ENCODE measurements at places on chromosomes 12 and 14.

DNA sequence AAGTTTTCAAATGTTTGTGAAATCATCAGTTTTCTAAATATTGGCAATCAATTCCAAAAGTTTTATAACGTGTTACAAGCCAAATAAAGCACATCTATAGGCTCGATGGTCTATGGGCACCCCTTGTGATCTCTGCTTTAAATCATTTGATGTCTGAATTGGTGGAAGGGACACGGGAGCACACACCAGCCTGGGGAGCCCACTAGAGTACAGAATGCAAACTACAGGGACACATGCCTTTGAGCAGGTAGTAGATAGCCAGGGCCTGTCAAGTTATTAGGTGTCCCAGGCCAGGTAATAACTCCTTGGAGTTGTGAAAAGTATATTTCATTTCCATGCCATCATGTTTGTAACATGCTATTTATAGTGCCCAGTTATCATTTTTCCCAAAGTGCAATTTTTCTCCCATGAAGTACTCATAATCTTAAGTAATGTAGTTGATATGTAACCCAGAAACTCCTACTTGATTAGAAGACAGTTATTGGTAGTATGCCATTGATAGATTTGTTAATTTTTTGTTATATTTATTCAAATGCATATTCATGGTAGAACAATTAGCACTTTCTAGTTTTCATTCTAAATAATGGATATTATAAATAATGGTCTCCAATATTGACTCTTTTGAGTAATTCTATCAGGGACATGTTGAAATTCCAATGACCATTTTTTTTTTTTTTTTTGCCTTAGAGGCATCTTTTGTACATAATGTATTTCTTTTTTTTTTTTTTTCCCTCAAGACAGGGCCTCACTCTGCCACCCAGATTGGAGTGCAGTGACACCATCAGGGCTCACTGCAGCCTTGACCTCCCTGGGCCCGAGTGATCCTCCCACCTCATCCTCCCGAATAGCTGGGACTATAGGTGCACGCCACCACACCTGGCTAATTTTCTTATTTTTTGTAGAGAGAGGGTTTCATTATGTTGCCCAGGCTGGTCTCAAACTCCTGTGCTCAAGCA is 96.9 kb upstream of the FGD4 start:
- DNase-seq: peak; percentile 29

DNA sequence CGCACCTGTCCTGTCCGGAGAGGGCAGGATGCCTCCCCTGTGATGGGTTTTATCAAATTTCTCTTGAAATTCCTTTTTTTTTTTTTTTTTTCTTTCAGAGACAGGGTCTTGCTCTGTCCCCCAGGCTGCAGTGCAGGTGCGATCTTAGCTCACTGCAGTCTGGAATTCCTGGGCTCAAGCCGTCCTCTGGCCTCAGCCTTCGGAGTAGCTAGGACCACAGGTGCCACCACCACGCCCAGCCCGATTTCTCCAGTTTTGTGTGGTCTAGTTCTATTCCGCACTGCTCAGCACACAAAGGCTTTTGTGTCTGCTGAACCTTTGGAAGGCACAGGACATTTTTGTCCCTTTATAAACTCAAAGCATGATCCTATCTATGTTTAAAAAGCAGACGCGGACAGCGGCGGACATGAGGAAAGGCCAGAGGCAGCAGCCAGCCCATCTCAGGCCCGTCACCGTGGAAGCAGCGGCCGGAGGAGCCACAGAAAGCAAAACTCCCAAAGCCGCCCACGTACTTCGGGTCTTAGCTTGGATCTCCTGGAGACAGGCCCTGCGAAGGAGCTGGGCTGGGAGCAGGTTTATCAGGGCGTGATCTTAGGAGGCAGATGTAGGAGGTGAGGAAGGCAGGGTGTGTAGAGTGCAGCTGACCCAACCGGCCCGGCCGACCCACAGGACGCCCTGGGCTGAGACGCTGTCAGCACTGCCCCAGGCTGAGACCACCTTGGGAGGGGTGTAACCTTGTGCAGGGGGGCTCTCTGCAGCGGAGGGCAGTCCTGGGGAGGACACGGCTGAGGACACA is 30.9 kb upstream of the FBRSL1 start:
- DNase-seq: no peak

GRCh38 chr14:85660243-85660922 is 130.4 kb downstream of the FLRT2 start:
- no peak for DNase-seq

DNA sequence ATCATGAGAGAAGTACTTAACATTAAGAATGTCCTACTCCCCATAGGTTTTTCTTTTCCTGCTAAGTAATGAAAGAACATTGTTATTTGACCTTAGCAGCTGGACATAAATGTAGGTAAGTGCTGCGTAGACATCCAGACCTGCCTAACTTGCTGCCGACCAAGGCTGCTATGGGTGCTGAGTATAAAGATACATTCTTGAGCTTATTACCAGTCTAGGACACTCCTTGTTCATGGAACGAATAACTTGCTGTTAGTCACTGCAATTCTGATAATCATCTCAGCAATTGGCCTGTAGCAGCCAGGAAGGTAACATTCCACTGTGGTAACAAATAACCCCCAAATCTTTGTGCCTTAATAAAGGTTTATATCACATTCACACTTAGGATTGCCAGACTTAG is 478.1 kb downstream of the VRK1 start:
- no peak for DNase-seq

- no peak for DNase-seq
These were observed 203.3 kb upstream of the KRR1 start for GRCh38 chr12:75714462-75715322.

GRCh38 chr12:115078990-115079389 is 395.0 kb upstream of the TBX3 start:
- no peak for DNase-seq

- DNase-seq: no peak
These were observed 6.0 kb downstream of the PRMT8 start for GRCh38 chr12:3496957-3497356.

DNA sequence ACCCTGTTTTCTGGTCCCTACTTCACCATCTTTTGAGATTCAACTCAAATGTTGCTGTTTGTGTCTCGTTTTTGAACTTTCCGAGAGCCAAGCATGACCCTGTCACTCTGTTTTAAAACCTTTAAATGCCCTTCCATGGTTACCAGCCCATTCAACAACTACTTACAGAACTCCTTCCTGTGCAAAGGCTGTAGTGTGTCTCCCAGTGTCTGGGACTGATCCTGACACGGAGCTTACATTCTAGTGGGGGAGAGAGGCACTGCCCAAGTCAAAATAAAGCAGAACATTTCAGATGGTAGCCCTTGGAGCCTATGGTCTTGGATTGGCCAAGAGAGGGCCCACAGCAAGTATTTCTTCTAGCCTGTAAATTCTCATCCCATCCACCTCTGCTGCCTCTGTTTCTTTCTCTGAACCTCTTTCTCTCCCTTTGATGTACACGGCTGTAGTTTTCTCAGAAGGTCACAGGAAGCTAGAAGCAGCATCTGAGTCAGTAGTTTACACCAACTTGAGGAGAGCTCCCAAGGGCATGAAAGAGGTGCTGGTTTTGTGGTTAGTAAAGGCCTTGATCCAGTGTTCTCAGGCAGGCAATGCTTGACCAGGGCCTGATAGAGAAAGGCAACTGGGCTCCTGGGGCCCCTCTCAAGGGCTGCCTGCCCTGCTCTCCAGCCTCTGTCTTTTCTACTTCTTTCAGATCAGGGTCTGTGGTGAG is 42.3 kb upstream of the SLC24A4 start:
- DNase-seq: no peak

DNA sequence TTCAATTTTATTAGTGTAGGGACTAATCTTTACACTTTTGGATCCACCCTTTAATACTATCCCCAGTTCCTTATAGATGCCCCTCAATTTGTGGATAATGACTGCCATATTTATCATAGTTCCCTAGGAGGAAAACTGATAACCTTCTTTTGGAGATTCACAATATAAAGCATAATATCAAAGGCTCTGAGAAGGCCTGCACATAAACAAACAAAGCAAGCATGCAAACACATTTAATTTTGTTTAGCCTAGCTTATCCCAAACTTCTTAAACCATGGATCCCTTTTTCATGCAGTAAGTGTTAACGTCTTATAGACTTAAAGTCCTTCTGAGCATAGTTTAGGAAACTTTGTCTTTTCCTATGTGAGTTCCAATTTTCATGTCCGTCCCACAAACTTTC is 290.4 kb upstream of the TBX3 start:
- DNase-seq: no peak

- DNase-seq: no peak
These were observed 55.8 kb upstream of the METAP2 start for GRCh38 chr12:95418142-95418541.

GRCh38 chr14:23285530-23286019 is 357 bp downstream of the HOMEZ start:
- DNase-seq: no peak

DNA sequence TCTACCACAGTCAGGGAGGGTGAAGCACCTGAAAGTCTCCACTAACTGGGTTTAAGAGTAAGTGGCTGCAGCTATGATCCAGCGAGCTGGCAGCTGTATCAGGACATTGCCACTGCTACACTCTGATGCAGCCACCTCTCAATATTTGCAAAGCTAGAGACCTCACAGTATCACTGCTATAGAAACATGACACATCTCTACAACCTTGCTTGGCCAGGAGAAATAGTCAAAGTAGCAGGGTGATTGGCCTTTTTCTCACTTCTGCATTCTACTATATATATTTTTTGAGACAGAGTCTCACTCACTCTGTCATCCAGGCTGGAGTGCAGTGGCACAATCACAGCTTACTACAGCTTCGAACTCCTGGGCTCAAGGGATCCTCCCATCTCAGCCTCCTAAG is 9.3 kb upstream of the FMNL3 start:
- no peak for DNase-seq

DNA sequence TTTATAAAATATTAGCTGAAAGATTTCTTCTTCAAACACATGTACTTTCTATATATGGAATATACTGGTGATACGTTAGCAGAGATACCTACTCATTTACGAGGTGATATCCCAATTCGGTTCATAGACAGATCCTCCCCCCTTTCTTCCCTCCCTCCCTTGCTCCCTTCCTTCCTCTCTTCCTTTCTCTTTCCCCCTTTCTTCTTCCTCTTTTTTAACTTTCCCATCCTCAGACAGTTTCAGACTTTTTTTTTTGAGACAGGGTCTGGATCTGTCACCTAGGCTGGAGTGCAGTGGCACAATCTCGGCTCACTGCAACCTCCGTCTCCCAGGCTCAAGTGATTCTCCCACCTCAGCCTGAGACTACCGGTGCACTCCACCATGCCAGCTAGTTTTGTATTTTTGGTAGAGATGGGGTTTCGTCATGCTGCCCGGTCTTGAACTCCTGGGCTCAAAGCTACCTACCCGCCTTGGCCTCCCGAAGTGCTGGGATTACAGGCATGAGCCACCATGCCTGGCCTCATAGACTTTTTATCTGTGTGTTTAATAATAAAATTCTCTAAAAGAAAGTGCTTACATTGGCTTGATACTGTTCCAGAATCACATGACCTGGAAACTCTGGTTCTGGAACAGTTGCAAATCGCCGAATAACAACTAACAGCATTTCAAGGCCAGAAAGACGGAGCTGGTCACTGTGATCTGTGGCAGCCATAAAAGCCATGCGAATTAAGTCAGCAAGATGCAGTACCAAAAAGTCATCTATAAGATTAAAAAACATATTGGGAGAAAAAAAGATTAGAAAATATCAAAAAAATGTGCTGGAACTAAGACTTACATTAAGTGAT is 99.2 kb downstream of the HEATR5A start:
- no peak for DNase-seq

DNA sequence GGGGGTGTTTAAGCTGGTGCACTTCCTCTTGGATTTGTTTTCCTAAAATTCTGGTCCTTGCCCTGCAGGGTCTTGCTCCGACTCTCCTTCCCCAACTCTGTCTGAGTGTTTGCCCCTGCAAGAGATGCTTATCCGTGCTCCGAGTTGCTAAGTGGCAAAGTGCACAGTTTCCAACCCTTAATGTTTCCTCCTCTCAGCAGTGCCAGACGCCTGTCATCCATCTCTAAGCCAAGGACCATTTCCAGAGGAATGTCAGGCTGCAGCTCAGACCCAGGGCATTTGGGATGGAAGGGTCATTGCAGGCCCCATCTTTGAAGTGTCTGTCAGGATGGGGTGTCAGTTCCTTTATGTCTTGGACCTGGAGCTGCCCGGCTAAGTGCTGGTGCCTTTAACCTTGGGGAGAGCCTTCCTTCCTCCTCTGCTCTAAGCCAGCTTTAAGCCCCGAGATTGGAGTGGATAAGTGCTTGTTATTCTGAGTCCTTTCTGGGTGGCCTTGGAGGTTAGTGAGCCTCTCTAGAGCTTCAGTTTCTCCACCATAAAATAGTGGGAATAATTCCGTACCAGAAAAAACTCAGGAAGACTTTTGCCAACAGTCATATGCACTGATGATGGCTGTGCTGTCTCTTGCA is 15.0 kb downstream of the WNT5B start:
- DNase-seq: no peak

DNA sequence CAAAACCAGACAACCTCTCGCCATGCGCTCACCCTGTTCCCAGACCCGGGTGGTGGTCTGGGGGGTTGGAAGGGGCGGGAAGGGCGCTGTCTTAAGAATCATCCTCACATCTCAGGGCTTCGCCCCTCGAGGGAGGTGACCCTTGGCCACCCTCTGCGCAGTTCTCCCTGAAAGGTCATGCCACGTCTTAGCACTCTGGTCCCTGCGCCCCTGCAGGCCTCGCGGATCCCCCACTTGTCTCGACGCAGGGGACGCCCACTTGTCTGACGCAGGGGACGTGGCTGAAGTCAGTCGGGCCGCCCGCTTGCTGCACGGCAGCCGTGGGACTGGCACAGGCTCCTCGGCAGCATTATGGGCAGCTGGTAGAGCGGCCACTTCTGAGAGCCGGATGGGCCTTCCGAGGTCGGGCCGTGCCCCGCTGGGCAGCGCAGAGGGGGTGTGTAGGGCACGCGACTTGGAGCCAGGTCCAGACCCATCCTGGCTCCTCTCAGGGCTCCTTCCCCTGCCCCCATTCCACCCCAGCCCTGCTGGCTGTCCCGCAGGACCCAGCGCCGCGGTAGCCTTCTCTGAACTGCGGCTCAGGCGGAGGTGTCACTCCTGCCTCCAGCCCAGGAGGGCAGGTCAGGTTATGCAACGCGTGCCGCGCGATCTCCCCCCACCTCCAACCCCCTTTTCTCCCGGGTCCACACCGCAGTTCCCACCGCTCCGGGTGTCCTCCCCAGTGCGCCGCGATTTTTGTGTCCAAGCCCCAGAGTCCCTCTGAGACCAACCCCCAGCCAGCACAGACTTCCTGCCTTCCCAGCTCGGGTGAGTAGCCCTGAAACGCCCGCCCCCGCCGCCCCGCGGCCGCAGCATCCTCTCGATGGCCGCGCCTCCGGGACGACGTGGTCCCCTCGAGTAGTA is 40.9 kb upstream of the CAPRIN2 start:
- peak; percentile 57 for DNase-seq

- DNase-seq: no peak
These were observed 102.6 kb downstream of the NCOR2 start for GRCh38 chr12:124464830-124465229.

All from suppressor macrophage treated with lipopolysaccharide for 1 hour (primary cell).